Activated CD8-positive, alpha-beta memory T cell treated with anti-CD3 and anti-CD28 coated beads for 48 hours (primary cell): ENCODE measurements at places on chromosomes 4 and X.

DNA sequence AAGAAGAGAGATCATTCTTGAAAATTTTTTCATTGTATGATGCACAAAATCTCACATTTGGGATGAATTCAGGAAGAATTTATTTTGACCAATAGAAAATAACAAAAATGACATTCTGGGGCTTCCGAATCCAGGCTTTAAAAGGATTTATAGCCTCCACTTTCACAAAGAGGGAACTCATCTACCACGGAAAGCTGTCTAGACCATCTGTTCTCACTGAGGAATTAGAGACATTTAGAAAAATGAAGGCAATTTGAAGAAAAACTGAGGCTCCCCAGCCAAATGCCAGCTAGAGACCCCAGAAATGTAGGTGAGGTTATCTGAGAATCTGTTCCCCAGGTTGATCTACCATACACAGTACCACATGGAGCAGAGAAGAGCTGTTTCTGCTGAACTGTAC lies 464.3 kb downstream of the TMA16 start:
- no peak for DNase-seq

DNA sequence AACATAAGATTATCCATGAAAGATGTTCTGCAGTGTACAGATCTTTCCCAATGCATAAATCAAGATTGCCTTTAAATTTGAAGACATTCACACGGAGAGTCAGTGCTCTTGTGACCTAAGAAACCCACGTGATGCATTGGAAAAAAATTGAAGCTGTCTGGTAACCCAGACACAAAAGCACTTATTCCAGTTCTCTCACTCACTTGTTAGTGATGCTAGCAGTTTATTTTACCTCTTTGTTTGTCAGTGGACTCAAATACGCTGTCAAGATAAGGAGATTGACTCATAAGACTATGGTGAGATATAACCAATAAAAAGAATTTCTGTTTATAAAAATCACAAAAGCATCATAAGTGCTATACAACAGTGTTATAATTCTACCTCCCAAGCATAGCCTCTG lies 245.8 kb upstream of the SMIM31 start:
- no peak for DNase-seq

DNA sequence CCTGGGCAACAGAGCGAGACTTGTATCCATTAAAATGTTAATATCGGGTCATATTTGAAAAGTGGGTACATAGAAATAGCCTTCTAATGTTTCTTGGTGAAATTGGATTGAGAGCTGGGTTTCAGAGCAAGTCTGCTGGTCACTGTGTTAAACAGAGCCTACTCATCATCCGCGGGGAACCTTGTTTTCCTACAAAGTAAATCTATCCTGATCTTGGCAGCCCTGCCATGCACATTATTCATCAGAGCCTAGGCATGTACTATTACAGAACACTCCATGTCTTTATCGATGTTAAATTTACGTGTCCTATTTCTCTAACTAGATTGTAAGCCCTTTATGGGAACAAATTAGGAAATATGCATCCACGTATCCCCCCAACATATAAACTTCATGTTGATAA lies 18.7 kb downstream of the SETD7 start:
- no peak for DNase-seq

GRCh38 chr4:162422312-162422711 lies 258.5 kb upstream of the FSTL5 start:
- no peak for DNase-seq

GRCh38 chr4:153502584-153502983 lies 36.4 kb downstream of the TMEM131L start:
- DNase-seq = no peak

- no peak for DNase-seq
Measured at GRCh38 chr4:30808276-30808675, 88.1 kb downstream of the PCDH7 start.

DNA sequence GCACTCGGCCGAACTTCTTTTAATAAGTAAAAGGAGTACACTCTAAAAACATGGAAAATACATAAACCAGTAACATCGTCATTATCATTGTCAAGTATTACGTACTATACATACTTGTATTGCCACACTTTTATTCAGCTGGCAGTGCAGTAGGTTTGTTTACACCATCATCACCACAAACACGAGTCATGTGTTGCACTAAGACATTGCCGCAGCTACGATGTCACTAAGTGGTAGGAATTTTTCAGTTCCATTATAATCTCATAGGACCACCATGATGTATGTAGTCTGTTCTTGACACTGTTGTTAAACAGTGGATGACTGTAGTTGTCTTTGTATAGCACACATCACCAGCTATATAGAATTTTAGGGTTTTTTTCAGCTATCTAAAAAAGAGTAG lies 48.0 kb upstream of the TMEM131L start:
- DNase-seq = no peak

DNA sequence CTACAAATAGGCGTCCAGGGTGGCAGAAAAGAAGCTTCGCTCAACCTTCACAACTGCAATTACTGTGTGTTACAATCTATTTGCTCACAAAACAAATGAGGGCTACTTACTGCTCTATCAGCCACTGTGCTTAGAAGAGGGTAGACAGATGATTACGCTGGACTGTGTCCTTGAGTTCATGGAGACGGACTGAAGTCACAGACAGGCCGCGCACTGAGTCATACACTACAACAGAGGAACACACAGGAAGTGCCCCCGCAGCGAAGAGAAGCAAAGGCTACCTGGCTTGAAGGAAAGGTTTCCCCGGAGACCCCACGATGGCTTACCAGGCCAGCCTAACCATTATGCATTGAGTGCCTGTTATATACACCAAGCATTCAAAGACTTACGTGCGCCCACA lies 25.6 kb downstream of the FAT1 start:
- no peak for DNase-seq

- DNase-seq = no peak
Measured at GRCh38 chrX:24694825-24695224, 1.1 kb downstream of the POLA1 start.

GRCh38 chrX:63350465-63350877 lies 661 bp downstream of the SPIN4 start:
- no peak for DNase-seq

- no peak for DNase-seq
Measured at GRCh38 chr4:103887191-103887590, 167.4 kb upstream of the TACR3 start.

DNA sequence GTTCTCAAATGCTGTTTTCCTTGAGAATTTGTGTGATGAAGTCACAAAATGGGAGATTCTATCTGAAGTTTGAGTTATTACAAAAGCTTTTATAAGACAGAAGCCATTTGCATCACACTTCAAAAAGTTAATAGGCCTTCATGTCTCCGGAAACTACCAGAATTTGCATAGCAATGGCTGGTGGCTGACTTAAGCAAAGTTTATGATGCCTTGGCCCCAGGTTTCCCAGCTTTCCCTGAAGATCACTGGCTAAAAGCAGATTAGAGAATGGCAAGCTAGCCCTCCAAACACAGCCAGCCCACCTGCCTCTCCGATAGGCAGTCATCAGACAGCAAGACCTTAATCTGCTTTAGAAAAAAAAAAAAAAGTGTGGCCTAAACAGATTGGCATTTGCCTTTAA lies 197.8 kb downstream of the HS3ST1 start:
- DNase-seq = no peak

- no peak for DNase-seq
Measured at GRCh38 chr4:177419434-177419833, 22.8 kb downstream of the AGA start.

DNA sequence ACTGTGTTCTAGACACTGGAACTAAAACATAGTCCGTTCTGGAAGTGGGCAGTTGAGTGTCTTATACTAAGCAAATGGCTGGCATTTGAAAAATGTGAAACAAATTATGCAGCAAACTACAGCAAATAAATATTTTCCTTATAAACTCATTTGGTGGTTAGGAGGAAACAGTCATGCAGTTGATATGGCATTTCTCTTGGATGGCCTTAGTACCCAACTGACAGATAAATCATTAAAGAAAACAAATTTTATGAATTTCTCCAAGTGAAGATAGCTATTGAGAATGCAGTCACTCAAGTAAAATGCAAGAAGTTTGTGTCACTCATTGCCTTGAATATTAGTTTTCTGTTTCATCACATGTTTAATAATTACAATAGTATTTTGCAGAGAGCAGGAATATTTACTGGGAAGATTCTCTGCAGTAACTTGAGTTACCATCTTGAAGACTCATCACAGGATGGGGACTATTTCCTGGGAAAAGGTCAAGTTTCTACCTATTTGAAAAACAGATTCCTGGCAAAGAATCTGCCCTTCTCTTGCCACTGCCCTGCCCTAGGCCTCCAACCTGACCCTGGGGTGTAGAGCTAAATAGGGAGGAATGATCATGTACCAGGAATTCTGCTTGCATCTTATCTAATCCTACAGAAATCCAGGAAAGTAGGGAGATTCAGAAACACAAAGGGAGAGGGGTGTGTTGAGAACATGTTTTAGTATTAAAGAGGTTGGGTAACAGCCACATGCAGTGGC lies 105.9 kb downstream of the SH3RF1 start:
- no peak for DNase-seq

GRCh38 chrX:57900975-57901374 lies 9.3 kb downstream of the ZXDA start:
- DNase-seq = no peak

DNA sequence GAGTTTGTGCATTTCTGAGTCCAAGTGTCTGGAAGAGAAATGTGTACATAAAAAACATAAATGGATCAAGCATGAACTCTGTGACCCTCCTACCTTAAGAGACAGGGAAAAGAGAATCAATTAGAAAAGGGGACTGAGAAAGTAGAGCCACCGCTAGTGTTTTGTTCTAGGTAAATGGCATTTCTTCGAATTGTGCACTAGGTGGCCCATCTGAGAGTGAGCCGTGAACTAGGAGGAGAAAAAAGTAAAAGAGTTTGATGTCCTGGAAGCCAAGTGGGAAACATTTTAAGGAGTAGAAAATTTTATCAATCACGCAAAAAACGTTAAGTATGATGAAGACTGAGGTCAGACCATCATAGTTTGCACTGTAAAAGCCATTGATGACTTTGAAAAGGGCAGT lies 55.1 kb downstream of the NAF1 start:
- no peak for DNase-seq

DNA sequence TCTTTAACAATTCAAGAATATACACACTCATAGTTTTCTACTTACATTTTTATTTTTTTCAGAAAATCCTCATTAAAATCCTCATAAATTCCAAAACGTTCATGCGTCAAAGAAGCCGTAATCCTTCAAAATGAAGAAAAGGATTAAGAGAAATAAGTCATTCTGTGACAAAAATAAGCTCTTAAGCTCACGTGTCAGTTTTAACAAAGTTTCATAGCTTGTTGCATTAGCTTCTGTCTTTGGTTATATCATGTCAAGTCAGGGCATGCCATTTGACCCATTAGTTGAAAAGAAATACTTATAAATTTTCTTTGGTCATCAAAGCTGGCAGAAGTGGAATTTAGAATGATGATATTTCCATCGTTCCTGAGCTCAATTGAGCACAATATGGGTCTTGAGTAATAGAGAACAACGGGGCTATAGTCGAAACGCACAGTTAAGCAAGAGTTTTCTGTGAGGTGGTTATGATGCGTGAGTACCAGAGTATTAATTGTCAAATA lies 185.2 kb upstream of the CTSO start:
- no peak for DNase-seq

DNA sequence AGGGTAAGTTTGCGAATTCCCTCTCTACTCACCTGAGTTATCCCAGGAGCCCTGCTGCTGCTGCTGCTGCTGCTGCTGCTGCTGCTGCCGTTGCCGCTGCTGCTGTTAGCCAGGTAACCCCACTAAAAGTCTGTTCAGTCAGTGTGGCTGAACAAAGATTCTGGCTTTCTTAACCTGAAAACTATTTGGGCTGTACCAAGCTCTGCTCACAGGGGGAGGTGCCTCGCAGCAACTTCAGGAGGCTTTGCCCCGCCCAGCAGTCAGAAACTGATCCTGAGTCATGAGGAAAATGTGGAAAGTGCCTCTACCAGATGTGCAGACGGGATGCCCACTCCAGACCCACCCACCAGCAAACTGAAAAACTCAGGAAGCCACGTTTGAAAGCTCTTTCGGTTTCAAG lies at the start of gene CAPN6:
Gene CAPN6 (minus strand): TSS at position 145 of the 400 bp plus-strand sequence. CDS start 6,547 bp downstream, outside the sequence.
- no peak for DNase-seq

GRCh38 chr4:130249002-130249401 lies 1153.0 kb downstream of the C4orf33 start:
- DNase-seq = no peak

DNA sequence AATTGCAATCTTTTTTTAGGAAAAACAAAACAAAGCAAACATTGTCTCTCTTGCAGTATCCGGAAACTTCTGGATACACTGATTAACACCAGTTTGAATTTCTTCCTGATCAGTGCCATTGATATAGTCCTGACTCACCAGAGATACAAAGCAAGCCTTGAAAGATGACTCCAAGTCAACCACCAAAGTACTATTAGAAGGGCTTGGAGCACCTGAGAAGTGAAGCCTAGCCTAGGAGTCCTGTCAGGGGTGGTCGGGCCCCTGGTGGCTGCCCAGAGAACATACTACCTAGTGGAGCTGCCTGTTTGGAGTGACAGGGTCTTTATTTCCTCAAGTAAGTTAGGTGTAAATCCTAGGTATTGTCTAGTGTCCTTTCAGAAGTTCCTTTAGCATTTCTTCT lies 593.2 kb downstream of the ZNF674 start:
- DNase-seq = no peak

GRCh38 chr4:119559044-119559647 lies 69.5 kb downstream of the PDE5A start:
- no peak for DNase-seq

- no peak for DNase-seq
Measured at GRCh38 chr4:115418635-115419396, 305.4 kb upstream of the NDST4 start.

DNA sequence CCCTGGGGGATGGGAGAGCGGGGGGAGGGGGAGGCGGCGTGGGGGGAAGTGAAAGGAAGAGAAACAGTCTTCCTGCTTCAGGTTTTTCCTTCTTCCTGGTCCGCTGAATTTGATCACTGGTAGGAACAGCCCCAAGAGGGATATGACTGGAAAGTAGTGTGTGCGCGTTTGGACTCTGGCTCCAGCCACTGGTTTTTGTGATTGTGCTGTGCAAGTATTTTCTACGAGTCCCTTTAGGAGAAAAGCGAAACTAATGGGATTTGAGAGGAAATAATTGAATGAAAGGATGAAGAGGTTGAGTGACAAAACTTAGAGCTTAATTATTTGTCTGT lies 836 bp downstream of the PRRG1 start:
- DNase-seq = no peak

DNA sequence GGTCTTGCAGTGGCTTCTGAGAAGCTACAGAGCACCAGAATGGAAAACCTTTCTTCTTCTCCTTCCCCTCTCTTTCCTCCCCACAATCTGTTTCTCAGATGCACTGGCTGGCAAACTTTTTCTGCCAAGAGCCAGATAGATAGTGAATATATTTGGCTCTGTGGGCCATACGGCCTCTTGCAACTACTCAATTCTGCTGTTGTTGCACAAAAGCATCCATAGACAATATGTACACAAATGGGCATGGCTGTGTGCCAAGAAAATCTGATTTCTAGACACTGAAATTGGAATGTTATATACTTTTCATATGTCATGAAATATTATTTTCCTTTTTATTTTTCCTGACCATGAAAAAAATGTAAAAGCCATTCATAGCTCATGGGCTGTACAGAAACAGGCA lies 3.1 kb downstream of the PHEX start:
- no peak for DNase-seq

- no peak for DNase-seq
Measured at GRCh38 chrX:95145848-95146490, 1472.0 kb downstream of the FAM133A start.

GRCh38 chr4:98305576-98305975 lies 44.4 kb downstream of the RAP1GDS1 start:
- no peak for DNase-seq
